Stimulated activated CD4-positive, alpha-beta T cell treated with anti-CD3 and anti-CD28 coated beads, Interleukin-2, amount 100 ng/mL, for 48 hours (primary cell): ENCODE measurements at places on chromosomes 6 and 20.

- DNase-seq, result no peak
Observed at GRCh38 chr20:18403269-18403668, 63.6 kb downstream of the DZANK1 start.

DNA sequence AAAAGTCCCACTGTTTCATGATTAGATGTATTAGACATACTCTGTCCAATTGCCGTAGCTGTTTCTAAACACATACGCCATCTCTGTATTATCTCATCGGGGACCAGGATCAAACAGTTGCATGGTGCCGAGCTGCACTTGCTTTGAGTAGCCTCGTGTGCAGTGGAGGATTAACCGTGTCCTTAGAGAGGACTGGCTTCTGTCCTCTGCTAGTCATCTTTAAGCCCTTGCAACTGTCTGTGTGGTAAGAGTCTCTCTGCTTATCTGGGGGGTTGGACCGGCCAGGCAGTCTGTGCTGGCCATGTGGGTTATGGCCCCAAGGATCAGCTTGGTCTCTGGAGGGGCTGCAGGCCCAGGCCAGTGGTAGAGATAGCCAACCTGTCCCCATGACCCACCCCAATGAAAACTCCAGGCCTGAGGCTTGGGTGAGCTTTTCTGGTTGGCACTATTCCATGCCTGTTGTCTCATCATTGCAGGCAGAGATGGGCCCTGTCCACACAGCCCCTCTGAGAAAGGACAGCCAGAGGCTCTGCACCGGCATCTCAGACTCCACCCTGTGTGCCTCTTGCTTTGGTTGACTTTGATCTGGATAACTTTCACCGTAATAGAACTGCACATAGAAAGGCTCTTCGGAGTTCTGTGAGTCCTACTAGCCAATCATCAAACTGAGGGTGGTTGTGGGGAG is 137.3 kb upstream of the SNX9 start:
- no peak for DNase-seq

GRCh38 chr6:149035766-149036165 is 281.7 kb upstream of the TAB2 start:
- DNase-seq, result no peak

GRCh38 chr20:31838646-31839292 is 6.6 kb downstream of the FOXS1 start:
- DNase-seq, result no peak

GRCh38 chr6:149397384-149397783 is 2.7 kb upstream of the SUMO4 start:
- DNase-seq, result no peak

- DNase-seq, result no peak
Observed at GRCh38 chr20:32564921-32565734, 20.0 kb downstream of the NOL4L start.

DNA sequence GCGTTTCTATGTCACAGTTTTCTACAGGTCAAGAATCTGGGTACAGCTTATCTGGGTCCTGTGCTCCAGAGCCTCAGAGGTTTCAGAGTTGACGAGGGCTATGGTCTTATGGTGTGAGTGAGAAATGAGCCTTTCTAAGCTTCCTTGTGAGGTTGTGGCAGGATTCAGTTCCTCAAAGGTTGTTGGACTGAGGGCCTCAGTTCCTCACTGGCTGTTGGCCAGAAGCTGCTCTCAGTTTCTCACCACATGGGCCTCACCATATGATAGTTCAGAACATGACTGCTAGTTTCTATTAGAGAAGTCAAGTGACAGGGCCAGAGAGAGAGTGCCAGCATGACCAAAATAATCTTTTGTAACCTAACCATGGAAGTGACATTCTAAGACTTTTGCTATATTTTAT is 96.1 kb downstream of the NUS1 start:
- DNase-seq, result no peak

- DNase-seq, result no peak
Observed at GRCh38 chr20:63116412-63117106, 99.4 kb downstream of the YTHDF1 start.

DNA sequence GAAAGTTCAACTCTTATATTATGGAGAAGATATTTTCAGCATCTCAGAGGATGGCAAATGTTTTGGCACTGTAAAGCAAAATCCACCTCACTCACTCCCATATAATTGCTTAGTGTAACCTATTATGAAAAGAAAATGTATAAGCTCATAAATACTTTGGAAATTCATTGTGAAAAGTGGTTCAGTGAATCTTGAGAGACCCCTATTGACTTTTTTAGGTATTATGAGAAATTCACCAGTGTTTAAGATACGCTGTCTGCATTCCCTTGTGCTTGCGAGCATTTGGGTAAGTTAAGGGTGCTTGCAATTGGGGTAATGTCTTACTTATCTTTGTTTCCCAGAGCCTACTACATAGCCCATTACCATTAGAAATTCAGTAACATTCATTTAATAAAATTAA is 66.3 kb upstream of the BMP5 start:
- DNase-seq, result no peak

- no peak for DNase-seq
Observed at GRCh38 chr6:90336388-90336947, 39.8 kb upstream of the BACH2 start.

DNA sequence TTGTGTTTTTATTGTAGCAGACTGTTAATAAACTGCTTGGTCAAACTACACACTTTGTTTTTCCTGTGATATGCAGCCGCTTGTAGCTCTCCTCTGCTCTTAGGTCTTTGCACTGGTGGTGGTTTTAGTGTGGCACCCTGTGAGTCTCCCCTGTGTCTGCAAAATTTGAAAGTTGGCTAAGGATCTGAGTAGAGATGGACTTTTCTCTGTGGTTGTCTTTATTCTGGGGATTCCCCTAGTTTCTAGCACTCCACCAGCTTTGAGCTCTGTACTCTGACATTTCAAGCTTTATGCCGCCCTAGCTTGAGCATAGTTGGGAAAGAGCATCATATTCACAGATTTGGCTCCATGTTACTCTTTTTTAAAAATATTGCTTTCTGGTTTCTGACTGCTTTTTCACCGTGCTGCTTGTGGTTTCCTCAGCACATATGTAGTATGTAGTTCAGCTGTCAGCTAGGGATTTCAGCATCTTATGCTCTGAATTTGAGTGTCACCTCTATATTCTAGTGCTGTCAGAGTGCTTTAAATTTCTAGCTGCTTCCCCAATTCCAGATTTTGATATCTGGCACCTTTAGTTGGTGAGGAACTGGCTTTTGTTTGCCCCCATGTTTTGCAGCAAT is 25.4 kb downstream of the CDYL start:
- no peak for DNase-seq
